ENCODE measurements at places on chromosomes 11 and 22.

- no peak for DNase-seq
Observed at GRCh38 chr11:17401841-17402240, 13.4 kb upstream of the KCNJ11 start.

GRCh38 chr22:46521994-46522393 lies 15.4 kb downstream of the CELSR1 start:
- DNase-seq: no peak

- DNase-seq: no peak
Observed at GRCh38 chr22:32605576-32605975, 131.0 kb downstream of the FBXO7 start.

DNA sequence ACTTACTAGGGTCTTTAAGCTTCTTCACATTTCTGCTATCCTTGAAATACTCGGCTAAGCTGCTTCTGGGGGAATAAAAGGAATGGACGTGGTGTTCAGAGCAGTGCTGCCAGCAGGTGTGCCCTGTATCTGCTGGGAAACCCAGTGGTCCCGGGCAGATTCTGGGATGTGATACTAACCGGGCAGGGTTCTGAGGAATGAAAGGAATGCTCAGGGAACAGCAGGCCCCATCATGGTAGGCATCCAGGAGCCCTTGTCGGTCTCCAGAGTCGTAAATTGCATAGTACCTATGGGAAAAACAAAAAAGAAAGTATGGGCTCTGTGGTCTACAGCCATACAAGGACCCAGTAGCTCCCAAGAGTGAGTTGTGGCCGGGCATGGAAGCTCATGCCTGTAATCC lies 4.5 kb upstream of the TMEM223 start:
- no peak for DNase-seq

- DNase-seq: no peak
Observed at GRCh38 chr11:134684576-134684975, 272.5 kb upstream of the B3GAT1 start.

- no peak for DNase-seq
Observed at GRCh38 chr11:1195682-1196515, 27.0 kb upstream of the MUC5B start.

DNA sequence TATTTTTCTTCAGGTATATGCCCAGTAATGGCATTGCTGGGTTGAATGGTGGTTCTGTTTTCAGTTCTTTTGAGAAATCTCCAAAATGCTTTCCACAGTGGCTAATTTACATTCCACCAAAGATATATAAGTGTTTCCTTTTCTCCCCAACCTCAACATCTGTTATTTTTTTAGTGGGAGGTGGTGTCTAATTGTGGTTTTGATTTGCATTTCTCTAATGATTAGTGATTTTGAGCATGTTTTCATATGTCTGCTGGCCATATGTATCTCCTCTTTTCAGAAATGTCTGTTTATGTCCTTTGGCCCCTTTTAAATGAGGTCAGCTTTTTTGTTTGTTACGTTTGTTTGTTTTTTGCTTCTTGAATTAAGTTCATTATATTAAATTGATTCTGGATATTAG lies 760.2 kb downstream of the KCNA4 start:
- DNase-seq: no peak

- no peak for DNase-seq
Observed at GRCh38 chr11:68839911-68840641, 1.6 kb downstream of the CPT1A start.

DNA sequence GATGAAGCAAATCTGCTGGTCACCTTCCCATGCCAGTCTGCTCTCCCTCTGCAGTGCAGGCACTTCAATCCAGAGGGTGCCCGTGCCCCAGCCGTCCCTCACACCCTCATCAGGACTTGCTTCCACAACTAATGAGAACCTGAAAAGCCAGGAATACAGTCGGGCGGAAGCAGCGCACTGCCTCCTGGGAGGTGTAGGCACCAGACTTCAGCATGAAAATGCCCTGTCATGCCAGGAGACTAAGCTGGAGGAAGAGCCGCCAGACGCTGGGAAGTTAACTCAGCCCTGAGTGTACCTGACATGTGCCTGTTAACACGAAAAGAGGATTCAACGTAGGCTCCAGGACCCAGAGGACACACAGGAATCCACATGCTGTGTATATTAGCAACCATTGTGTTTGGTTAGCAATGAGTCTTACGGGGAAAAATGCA lies 40.1 kb upstream of the FLI1 start:
- no peak for DNase-seq

GRCh38 chr11:101030692-101031091 lies 98.9 kb downstream of the PGR start:
- no peak for DNase-seq
